ENCODE measurements at places on chromosomes 13 and 19.
A peak's percentile ranks its signal among the peaks of the same experiment; 100 is the strongest.

DNA sequence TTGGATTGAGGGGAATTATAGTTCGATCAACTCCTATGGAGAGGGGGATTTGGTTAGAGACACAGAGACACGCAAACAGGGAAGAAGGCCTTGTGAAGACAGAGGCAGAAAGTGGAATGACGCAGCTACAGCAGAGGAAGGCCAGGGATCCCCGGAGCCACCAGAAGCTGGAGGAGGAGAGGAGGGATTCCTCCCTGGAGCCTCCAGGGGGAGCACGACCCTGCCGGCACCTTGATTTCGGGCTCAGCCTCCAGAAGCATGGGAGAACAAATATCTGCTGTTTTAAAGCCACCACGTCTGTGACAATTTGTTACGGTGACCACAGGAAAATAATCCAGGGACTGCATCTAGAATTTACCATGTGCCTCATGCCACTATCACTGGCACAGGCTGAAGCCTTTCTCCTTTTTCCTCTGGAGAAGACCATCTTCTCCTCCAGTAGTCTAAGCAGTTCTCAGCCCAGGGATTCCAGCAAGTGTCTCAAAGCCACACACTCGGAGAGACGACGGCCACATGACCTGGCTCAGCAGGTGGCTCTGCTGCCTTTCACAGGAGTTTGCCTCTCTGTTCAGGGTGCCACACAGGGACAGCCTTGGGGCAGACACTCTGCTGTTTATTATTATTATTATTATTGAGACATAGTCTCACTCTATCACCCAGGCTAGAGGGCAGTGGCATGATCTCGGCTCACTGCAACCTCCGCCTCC, 39.9 kb upstream of the CCNE1 start:
- DNase-seq = peak; percentile 53

GRCh38 chr19:50359328-50359818, 6.1 kb downstream of the NAPSA start:
- DNase-seq = no peak

GRCh38 chr19:58330458-58330857, 3.7 kb downstream of the ZSCAN22 start:
- DNase-seq = no peak

DNA sequence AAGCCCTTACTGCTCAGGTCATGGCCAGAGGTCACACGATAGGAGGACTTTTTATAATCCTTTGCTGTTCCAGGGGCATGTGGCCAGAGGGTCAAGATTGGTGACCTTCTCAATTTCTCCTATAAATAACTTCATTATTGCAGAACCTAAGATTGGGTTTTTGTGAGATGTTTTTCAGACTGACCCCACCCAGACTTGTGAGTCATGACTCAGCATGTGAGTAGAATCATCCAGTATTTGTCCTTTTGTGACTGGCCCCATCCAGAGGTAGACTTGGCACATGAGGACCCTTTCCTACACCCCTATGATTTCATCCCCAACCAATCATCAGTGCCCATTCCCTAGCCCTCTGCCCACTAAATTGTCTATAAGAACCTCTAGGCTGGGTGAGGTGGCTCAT, 84.5 kb upstream of the ABCC4 start:
- DNase-seq = no peak

DNA sequence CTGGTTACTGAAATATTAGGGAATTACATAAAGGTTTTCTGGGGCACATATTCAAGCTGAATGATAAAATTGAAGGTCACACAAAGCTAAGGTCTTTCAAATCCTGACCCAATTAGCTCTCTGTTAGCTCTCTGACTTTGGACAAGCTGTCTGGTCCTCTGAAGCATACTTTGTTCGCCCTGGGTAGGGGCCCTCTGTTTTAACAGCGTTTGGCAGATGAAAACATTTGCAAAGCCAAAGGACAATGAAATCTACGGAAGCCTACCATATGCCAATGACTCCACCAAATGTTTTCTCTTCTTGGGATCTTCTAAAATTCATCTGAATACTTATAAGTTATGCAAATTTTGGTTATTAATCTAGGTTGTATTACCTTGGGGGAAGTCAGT, 14.5 kb upstream of the GJA3 start:
- no peak for DNase-seq

DNA sequence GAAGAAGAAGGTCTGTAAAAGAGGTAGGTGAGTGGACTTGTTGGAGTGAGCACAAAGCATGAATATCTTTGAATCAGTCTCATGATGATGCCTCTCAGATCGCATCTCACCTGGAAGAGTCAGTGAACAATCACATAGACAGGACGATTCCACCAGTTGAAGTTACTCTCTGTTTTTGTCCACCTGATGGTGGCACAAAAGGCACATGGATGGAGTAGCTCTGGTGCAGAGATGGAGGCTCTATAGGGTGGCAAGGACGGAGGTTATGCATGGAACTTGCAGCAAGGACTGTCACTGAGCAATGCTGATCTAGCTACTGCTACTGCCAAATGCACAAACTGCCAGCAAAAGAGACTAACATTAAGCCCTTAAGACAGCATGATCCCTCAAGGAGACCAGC, 10.3 kb upstream of the MYCBP2 start:
- no peak for DNase-seq

GRCh38 chr13:34155931-34156607, 338.1 kb downstream of the RFC3 start:
- DNase-seq = no peak

DNA sequence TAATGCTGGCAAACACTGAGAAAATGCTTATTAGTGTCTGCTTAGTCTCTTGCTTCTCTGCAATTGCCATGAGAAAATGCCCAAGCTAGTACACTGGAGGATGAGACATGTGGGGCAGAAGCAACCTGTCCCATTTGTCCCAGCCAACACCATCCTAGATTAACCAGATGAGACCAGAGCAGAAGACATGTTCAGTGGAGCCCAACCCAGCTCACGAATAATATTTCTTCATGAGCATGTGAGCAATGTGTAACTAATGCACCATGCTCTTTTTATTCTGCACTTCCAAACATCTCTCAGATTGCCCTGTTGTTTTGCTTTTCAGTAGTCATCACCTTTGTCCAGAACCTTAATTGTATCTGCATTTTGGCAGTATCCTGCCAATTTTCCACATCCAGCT, 21.4 kb downstream of the KL start:
- DNase-seq = no peak

DNA sequence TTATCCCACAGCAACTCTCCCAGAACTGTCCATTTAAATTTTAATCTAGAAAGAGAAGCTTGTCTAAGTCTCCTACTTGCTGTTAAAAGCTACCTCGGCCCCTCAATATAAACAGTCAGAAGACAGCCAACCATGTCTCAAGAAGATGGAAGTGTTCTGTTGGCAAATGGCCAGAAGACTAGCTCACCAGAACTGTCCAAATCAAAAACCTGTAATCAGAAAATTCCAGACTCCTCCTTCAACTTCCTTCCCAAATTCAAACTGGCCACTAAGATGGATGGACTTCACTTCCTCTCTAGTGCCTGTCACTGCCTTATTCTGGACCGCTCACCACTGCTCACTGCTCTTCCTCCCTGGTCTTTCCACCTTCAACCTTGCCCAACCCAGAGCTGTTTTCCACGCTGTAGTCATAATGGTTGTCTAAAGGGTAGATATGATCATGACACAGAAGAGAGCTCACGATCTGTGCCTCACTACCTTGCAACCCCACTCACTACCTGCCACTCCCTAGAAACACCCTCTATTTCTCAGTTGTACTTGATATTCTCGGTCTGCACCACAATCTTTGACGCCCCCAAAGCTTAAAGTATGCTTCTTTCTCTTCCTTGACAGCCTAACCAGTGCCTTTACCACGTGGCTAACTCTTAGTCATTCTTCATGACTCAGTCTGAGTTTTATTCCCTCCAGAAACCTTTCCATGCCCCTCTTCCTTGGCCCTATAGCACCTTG, 9.2 kb downstream of the FGF14 start:
- DNase-seq = no peak

- DNase-seq = no peak
These were observed 904 bp upstream of the ALOX5AP start for GRCh38 chr13:30734439-30734838.
